Sigmoid colon (tissue), 7 donors: ENCODE measurements at places on chromosomes 6 and 20. TPM values are rescaled to one million over a fixed set of nuclear protein-coding genes. Genes with fewer than 3 reads are reported as not detected.

DNA sequence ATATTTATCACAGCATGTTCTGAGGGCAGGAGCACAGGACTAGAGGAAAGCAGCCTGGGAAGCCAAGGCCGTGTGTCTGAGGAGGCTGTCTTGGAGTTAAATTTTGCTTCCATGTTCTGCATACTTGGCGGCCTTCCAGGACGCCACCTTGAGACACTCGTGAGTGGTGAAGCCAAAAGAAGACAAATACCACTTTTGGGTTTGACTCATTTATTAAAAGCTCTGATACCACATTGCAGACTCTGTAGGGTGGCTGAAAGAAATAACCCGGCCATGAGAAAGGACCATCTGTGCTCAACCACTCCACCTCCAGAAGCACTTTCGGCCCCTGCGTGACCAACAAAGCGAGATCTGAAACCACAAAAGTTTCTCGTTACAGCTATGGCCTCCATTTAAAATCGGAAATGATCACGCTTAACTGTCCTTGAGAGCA lies 120.0 kb downstream of the TMEM242 start:
- no peak for DNase-seq

- no peak for DNase-seq
These were observed 559.9 kb downstream of the EPM2A start for GRCh38 chr6:145175470-145175869.

DNA sequence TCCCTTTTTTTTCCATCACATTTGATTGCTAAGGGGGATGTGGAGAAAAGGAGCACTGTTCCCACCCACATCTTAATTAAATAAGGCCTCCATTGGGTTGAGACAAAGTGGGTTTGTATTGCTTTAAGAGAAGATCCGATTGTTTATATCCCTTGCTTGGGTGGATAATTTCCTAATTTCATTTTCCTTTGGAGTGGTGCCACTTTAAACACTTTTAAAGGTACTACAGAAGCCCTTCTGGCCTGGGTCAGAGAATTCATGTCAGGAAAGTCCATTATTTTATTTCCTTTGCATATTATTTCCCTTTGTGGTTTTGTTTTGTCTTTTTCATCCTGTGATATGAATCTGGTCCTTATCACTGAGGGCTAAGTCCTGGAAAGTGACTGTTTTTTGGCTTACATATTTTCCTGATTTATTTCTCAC lies 56.9 kb downstream of the PHACTR2 start:
- no peak for DNase-seq

The SLC16A10 gene
- 0.95 TPM for total RNA-seq

GRCh38 chr6:125197795-125198269 lies 44.3 kb downstream of the TPD52L1 start:
- peak; percentile 76 for DNase-seq

The SLC29A1 gene
- 195 TPM for total RNA-seq

DNA sequence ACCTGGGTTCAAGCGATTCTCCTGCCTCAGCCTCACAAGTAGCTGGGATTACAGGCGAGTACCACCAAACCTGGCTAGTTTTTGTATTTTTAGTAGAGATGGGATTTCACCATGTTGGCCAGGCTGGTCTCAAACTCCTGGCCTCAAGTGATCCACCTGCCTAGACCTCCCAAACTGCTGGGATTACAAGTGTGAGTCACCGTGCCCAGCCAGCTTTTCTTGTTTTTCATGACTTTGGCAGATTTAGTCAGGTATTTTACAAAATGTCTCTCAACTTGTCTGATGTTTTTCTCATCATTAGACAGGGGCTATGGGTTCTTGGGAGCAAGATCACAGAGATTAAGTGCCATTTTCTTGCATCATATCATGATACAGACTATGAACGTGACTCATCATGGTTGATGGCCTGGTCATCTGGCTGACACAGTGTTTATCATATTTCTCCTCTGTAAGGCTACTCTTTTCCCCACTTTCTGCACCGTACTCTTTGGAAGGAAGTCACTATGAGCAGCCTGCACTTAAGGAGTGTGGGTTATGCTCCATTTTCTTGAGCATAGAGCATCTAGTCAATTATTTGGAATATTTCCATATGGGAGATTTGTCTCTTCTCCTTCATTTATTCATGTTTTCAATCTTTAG lies 67.8 kb downstream of the RNF182 start:
- no peak for DNase-seq

The SMPDL3A gene
- 9.5 TPM for total RNA-seq
